ENCODE measurements at places on chromosomes 3 and 15. TPM values are rescaled to one million over a fixed set of nuclear protein-coding genes. Genes with fewer than 3 reads are reported as not detected.

- no peak for DNase-seq
- no peaks in the 10 kb centered on the region for H3K27me3 ChIP-seq
- no peaks in the 10 kb centered on the region for H3K4me1 ChIP-seq
- H3K4me3 ChIP-seq: no peak overlapping the region
Observed at GRCh38 chr3:30535525-30535924, 70.9 kb upstream of the TGFBR2 start.

DNA sequence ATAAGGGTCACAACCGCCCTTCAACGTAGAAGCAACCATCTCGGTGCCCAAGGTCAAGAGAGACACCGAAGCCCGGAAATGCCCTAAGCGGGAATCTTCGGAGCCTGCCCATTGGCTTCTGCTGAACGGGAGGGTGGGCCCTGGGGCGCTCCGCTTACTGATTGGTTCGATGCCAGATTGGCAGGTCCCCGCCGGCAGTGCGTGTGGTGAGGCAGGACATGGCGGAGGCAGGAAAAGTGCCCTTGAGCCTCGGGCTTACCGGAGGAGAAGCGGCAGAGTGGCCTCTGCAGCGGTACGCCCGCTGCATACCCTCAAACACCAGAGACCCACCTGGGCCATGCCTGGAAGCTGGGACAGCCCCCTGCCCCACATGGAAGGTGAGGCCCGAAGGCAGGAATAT is at the start of gene REC114:
REC114 (plus strand) TSS at position 197 of the 400 bp plus-strand sequence; CDS start at position 219, 22 bp downstream.
- H3K27me3 ChIP-seq: peaks cover 3% of the 10 kb centered on the region
- no peaks in the 10 kb centered on the region for H3K4me1 ChIP-seq
- H3K27ac ChIP-seq: no peak within 1 kb of the TSS
- H3K4me3 ChIP-seq: no peak within 1 kb of the TSS
- no peaks in the 10 kb centered on the region for H3K36me3 ChIP-seq

DNA sequence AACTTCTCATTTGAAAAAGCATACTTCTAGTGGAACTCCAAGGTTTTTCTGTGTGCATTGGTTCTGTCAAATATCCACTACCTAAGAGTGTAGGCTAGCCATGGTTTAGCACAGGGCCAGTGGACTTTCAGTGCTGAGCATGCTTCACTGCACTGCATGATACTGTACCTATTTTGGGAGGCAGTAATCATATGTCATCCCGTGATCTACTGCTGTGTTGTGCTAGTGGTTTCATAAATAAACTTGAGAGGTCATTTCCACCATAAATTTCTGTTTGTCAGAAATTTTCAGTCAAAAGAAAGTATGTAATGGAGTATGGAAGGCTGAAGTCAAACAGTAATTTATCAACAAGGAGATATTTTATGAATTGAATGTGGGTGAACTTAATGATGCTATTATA is 203.6 kb downstream of the ROBO1 start:
- H3K36me3 ChIP-seq: no peaks in the 10 kb centered on the region
- H3K27me3 ChIP-seq: no peaks in the 10 kb centered on the region
- no peaks in the 10 kb centered on the region for H3K4me1 ChIP-seq
- H3K27ac ChIP-seq: no peak overlapping the region

DNA sequence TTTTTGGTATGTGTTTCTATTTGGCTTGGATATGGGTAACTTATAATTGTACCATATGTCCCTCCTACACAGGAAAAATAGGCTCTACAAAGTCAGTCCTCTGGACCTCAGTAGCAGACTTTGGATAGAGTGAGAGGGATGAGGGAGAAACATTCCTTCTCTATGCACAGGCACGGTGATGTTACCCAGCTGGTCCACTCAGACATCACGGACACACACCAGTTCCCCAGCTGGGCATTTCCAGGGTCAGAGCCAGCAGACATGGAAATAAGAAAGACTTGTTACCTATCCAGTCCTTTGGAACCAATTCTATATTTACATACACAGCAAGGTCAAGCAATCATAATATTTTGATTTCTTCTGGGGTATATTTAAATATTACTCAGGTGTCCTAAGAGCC is 433.1 kb upstream of the KCNMB2 start:
- no peak overlapping the region for H3K4me3 ChIP-seq
- H3K27ac ChIP-seq: no peak overlapping the region
- no peaks in the 10 kb centered on the region for H3K27me3 ChIP-seq
- no peaks in the 10 kb centered on the region for H3K4me1 ChIP-seq

DNA sequence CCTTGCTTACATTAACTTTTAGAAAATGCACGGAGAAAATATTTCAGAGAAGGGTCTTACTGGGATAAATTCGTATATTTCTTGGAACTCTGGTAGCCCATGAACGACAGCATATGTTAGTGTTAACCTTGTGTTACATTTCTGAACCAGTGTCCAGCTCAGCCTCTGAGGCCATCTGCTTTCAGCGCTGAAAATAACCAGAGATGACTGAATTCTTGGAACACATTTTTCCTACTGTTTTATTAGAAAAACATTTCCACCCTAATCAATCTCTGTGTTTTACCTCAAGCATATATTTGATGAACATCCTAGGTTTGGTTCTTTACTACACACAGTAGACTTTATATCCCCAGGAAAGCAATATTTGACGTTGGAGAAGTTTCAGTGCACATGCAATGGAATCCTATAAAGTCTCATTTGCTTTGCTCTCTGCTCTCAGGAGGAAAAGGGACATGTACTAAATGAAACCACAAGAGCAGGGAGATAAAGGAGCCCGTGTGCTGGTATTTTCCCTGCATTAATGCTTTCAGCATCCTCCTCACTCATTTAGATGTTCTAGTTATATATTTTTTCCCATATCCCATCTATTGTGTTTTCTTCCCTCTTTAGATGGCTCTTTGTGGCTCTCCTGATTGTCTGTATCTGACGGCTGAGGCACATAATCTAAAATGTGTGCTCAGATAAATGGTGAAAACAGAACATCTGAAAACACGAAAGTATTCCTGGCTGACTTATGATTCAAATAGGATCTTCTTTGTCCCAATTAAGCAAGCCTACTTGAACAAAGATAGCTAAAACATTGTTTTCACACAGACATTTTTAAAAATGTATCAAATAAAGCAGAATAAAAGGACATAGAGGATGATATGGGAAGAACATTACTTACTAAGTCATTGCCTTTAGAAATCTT is 151.7 kb upstream of the KCNMB2 start:
- no peaks in the 10 kb centered on the region for H3K36me3 ChIP-seq
- H3K4me1 ChIP-seq: peaks cover 13% of the 10 kb centered on the region
- no peak for DNase-seq
- H3K27me3 ChIP-seq: no peaks in the 10 kb centered on the region

- DNase-seq: no peak
- H3K4me1 ChIP-seq: no peaks in the 10 kb centered on the region
- H3K27ac ChIP-seq: no peak overlapping the region
- no peak overlapping the region for H3K4me3 ChIP-seq
- H3K36me3 ChIP-seq: no peaks in the 10 kb centered on the region
Observed at GRCh38 chr15:68528626-68529290, 50.0 kb upstream of the CORO2B start.

DNA sequence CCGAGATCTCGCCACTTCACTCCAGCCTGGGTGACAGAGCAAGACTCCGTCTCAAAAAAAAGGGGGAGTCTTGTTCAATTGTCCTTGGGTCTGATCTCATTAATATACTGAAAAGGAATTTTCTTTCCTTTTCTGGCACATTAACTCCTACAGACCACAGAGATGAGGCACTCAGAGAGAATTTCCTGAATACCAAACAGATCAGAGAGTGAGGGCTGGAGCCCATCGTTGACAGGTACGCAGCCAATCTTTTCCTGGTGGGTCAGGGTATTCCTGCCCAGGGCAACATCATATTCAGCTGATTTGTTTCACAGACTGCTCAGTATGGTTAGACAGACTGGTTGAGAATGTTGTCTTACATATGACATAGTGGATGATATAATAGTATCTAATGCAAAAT is 82.8 kb upstream of the TNFSF10 start:
- H3K4me1 ChIP-seq: no peaks in the 10 kb centered on the region
- no peak for DNase-seq
- no peaks in the 10 kb centered on the region for H3K27me3 ChIP-seq
- H3K27ac ChIP-seq: no peak overlapping the region
- H3K36me3 ChIP-seq: no peaks in the 10 kb centered on the region
- no peak overlapping the region for H3K4me3 ChIP-seq

GRCh38 chr3:69712933-69713332 is 26.3 kb upstream of the MITF start:
- H3K27me3 ChIP-seq: no peaks in the 10 kb centered on the region
- H3K36me3 ChIP-seq: no peaks in the 10 kb centered on the region
- no peak overlapping the region for H3K4me3 ChIP-seq
- peaks cover 11% of the 10 kb centered on the region for H3K4me1 ChIP-seq

DNA sequence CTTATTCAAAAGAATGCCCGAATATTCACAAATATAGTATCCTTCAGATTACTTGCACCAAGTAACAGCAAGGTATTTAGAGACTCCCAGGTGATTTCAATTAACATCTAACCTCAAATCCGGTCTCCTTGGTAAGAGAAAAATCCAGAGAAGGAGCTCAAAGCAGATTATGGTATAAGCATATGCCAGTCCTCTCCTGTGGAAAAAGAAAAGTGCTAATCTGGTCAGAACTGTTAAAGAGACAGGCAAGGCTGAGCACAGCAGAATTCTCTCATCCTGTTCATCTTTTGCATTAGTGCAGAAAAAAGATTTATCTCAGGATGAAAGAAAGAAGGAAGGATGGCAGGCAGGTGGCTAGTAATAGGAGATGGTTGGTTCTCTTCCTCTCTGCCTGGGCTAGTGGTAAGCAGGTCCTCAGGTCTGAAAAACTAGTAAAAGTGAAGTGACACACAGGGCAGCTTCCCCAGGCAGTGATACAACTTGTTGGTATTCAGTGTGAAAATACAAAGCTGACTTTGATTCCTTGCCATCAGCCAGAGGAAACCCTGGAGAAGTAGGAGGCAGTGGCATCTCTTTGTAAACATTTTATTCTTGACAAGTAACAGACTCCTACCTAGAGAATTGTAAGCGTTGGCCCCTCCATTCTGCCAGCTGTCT is 14.2 kb downstream of the ATXN7 start:
- H3K27ac ChIP-seq: no peak overlapping the region
- DNase-seq: no peak
- no peak overlapping the region for H3K4me3 ChIP-seq
- no peaks in the 10 kb centered on the region for H3K27me3 ChIP-seq
- H3K36me3 ChIP-seq: no peaks in the 10 kb centered on the region

GRCh38 chr3:59759298-59760031 is 709.6 kb upstream of the CFAP20DC start:
- no peak overlapping the region for H3K27ac ChIP-seq
- no peaks in the 10 kb centered on the region for H3K27me3 ChIP-seq
- no peak overlapping the region for H3K4me3 ChIP-seq
- DNase-seq: no peak
- H3K36me3 ChIP-seq: no peaks in the 10 kb centered on the region

- H3K27ac ChIP-seq: no peak overlapping the region
- no peaks in the 10 kb centered on the region for H3K4me1 ChIP-seq
- H3K27me3 ChIP-seq: no peaks in the 10 kb centered on the region
- H3K36me3 ChIP-seq: no peaks in the 10 kb centered on the region
Observed at GRCh38 chr3:106025151-106025722, 156.4 kb upstream of the CBLB start.

DNA sequence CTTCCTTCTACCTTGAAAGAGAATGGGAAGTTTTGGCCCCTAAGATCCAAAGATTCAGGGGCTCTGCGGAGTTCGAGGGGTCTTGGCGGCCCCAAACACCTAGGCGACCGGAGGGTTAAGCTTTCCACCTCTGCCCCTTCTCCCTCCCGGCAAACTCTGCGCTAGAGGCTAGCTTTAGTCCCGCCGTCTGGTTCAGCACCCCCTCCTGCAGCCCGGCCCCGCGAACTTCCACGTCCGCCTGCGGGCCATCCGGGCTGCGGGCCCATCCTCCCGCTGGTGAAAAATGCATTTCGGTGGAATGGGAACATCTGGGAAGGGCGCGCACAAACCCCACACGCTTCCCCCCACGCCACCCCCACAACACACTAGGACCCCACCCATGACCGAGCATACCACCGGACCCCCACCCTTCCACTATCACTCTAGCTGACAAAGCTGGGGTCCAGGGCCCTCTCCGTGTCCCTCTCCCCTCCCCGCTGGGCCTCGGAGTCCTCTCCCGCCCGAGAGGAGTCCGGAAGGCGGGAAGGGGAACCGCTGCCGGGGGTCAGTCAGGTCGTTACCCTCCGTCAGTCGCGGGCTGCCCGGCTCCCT is 1.0 kb downstream of the SHOX2 start:
- no peak for DNase-seq
- H3K4me1 ChIP-seq: peaks cover 7% of the 10 kb centered on the region
- H3K27me3 ChIP-seq: peaks cover 89% of the 10 kb centered on the region
- no peaks in the 10 kb centered on the region for H3K36me3 ChIP-seq

DNA sequence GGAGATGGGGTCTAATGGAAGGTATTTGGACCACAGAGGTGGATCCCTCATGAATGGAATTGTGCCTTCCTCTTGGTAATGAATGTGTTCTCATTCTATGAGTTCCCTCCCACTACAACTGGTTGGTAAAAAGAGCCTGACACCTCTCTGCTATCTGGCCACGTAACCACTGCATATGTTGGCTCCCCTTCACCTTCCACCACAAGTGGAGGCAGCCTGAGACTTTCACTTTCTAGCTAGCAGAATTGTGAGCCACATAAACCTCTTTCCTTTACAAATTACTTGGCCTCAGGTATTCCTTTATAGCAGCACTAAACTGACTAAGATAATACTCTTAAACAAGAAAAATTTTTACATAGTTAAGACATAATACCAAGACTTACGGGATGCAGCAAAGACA is 155.3 kb downstream of the NR1I2 start:
- H3K27ac ChIP-seq: no peak overlapping the region
- H3K4me3 ChIP-seq: no peak overlapping the region
- no peaks in the 10 kb centered on the region for H3K27me3 ChIP-seq
- no peak for DNase-seq

DNA sequence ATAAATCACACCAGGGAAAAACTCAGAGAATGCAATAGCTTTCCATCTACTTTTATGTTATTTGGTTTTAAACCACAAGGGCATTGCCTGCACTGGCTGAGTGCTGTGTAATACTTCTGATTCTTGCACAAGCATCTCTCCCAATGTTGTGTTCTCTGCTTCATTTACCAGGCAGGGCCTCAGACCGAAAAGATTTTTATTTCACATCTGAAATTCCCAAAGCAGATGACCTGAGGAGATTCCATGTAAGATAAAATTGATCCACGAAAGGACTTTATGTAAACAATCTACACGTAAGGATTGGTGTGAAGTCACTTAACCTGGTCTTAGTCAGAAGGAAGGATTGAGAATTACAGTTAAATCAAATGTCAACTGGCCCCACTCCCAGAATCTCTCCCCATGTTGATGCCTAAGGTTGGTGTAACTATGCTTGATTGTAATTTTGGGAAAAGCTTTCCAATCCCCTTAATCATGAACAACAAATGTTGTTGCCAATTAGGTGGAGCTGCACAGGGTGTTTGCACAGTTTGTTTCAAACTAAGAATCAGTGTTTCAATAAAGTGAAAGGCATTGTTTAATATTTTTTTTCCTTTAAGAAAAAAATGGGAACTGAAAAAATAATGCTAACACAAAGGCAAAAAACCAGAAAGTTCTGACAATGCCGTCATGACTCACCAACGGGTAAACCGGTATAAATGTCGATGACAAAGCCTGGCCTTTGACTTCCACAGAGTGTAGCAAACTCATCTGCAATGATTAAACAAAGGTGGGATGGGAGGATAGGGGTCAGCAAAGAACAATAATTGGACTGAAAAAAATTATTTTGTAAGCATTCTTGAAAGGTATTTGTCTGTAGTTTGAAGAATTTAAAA is 128.6 kb downstream of the DUT start:
- H3K4me3 ChIP-seq: no peak overlapping the region
- DNase-seq: no peak
- H3K36me3 ChIP-seq: no peaks in the 10 kb centered on the region
- no peak overlapping the region for H3K27ac ChIP-seq
- no peaks in the 10 kb centered on the region for H3K27me3 ChIP-seq
- no peaks in the 10 kb centered on the region for H3K4me1 ChIP-seq

The PRSS50 gene
- total RNA-seq: 0.23 TPM

The DZIP3 gene
- 14.4 TPM for total RNA-seq

The CD96 gene
- 0.41 TPM for total RNA-seq

The CPLX3 gene
- 0.19 TPM for total RNA-seq

The SUCNR1 gene
- 0.18 TPM for total RNA-seq

The CYP8B1 gene
- 0.08 TPM for total RNA-seq

Measured in psoas muscle (tissue), 8 donors.